ENCODE measurements at places on chromosomes 7 and 10.

DNA sequence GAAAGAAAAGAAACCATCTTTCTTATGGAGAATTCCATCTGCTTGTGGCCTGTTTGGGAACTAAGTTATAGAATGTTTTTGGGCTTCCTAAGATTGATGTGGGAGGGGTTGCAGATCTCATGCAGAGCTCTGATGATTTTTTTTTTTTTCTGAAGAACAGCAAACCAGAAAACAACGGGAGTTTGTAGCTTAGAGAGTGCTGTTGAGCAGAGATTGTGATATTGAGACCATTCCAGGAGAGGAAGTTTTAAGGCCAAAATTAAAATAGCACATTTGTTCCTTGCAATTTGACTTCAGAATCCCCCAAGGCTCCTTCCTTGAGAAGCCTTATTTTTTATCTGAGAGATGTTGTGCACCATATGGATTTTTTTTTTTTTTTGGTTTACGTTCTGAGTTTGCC lies 159.5 kb upstream of the NRP1 start:
- no peak for DNase-seq

DNA sequence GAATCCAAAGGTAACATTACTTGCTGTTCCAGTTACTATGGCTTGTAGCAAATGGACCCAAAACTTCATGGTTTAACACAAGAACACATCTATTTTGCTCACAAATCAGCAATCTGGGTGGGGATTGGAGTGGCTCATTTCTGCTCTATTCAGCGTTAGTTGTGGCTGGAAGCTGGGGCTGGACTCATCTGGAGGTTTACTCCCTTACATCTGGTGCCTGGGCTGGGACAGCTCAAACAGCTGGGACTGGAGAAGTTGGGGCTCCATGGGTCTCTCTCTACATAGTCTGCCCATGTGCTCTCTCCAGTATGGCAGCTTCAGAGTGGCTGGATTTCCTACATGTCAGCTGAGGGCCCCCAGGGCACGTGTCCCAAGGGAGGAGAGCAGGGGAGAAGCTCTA lies 33.7 kb upstream of the NAMPT start:
- no peak for DNase-seq

DNA sequence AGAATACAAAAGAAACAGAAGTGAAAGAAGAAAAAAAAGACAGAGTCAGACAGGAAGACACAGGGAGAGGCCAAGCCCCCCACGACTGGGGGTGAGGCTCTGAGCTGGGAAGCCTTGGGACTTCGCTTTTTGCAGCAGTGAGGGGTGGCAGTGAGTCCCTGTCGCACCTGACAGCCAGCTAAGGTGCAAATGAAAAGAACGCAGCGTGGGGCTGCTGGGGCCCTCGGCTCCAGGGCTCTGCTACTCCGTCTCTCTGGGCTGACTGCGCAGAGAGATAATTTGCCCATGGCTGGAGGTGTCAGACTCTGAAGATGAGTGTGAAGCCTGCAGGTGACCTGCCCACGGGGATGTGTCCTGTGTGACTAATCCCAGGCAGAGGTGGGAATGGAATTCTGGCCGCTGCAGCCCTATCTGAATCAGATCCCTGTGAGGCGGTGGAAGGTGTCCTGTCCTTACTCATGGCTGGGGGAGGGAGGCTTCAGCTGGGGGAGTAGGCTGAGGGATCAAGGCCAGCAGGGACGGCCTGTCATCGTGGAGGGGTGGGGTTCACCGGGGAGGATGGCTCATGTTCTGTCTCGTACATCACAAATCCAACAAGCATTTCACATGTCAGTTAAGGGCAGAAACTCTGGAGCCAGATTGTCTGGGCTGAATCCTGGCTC lies 96.4 kb downstream of the SLIT1 start:
- no peak for DNase-seq

- no peak for DNase-seq
These were observed 607.5 kb downstream of the SUGCT start for GRCh38 chr7:40742270-40742669.

Data from stimulated activated CD8-positive, alpha-beta memory T cell treated with anti-CD3 and anti-CD28 coated beads, Interleukin-4, amount 100 ng/mL, for 48 hours (primary cell).